ENCODE measurements at places on chromosomes 4 and X.
A peak's percentile ranks its signal among the peaks of the same experiment; 100 is the strongest.

DNA sequence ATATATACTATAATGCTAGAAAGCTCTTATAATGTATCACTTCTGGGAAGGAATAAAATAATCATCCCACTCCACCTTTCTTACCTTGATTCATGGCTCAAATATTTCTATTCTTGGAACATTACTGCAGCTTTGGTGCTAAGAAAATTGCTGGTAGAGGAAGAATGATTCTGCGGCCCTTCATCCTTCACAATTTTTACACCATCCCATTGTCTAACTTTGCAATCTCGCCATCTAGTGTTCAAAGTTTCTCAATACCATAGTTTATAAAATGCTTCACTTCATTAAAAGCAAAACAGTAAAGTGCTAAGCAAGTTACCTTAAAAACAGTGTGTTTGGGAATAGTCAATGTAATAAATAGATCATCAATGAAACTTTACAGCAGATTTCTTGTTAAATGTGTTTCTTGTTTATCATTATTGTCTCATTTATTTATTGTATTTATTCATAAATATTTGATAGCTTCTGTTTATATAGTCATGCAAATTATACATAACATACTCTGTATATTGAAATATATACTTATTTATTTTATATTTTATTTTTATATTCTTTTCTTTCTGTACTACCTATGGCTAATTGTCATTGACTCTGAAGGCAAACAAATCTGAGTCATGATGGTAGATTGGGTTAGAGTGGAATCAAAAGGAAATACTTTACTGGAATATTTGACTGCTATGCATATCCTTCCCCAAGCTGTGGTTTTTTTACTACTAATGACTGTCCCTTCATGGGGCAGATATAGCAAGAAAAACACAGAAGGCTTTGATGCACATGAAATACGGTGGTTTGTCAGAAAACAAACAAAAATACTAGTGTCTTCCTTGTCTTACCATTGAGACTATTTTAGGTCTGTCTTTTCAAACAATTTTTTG is 390.7 kb downstream of the MAPK10 start:
- peak; percentile 2 for DNase-seq

GRCh38 chrX:66638591-66639500 is at the start of gene EDA2R:
Gene EDA2R (minus strand): TSS chrX:66639078. CDS start chrX:66616020, 23,058 bp downstream.
- DNase-seq, result no peak

GRCh38 chrX:125295337-125295736 is 24.3 kb upstream of the TEX13C start:
- DNase-seq, result no peak

DNA sequence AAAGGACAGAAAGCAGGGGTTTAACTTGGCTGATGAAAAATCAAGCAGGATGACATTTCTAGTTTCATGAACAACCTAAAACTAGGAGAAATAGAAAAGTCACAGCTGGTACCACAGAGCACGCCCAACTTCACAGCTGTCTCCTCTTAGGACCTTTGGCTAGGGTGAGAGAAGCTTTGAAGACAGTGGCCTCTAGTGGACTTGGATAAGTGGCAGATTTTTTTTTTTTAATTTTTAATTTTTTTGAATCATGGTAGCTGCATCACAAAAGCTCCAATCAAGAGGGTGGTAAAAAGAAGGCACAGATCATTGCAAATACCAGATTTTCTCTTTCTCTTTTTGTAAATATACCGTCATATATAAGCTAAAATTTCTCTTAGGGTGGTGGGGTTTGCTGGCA is 20.2 kb upstream of the MAP3K15 start:
- DNase-seq, result no peak

- no peak for DNase-seq
These were observed 12.0 kb upstream of the BDH2 start for GRCh38 chr4:103111598-103111997.

DNA sequence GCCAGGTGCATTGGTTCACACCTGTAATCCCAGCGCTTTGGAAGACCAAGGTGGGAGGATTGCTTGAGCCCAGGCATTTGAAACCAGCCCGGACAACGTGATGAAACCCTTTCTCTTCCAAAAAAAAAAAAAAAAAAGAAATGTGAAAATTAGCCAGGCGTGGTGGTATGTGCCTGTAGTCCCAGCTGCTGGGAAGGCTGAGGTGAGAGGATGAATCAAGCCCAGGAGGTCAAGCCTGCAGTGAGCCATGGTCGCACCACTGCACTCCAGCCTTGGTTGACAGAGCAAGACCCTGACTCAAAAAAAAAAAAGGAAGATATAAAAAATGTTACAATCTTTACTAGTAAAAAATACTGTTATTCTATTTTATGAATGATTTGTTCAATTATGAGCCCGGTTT is 5.9 kb downstream of the FAM199X start:
- no peak for DNase-seq

DNA sequence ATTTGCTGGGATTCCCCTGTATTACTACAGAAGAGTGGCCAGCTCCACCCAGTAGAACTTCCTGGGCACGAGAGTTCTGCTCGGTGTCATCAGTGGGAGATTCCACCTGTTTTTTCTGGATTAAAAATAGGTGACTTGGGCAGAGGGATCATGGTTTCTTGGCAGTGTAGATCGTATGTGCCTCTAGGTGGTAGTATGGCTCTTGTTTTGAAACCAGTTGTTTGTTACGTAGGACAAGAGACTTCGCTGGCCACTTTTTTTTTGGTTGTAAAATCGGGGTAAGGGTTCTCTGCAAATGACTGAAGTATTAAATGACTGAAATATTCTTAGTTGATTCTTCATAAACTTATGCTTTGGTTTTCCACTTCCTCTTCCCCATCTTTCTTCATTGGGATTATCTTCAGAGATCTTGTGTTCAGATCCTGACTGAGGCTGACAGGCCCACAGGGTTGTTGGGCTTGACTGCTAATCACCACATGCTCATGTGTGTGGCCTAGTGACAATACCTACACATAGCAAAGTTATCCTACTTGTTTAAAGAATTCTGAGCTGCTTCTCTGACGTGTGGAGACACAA is 43.8 kb upstream of the WDR1 start:
- peak; percentile 33 for DNase-seq

DNA sequence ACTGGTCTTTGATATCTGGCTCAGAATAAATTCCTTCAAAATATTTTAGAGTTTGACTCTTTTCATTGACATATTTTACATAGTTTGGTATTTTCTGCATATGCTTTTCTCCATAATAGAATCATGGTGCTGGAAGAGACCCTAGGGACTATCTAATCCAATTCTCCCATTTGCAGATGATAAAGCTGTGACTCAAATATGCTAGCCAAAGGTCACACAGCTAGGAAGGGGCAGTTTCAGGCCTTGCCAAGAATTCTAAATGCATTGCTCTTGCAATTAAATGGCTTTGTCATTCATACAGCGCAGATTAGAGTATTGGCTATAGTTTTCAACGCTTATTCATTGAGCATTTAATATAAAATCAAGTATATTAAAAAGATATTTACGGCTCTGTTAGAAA is 374.1 kb upstream of the RASGEF1B start:
- no peak for DNase-seq

DNA sequence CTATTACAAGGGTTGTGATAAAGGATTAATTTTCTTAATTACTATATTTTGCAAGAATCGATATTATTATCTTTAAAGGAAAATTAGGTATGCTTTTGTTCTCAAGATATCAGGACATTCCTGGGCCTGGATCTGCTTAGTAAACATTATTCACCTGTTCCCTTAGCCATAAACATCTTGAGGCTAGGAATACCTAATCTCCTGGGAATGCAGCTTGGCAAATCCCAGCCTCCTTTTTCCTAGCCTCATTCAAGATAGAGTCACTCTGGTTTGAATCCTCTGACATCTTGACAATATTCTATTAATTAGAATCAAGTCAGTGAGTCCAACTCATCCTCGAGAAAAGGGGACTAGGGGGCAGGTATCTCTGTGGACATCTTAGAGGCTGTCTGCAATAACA is 327.1 kb downstream of the STIM2 start:
- DNase-seq, result no peak

DNA sequence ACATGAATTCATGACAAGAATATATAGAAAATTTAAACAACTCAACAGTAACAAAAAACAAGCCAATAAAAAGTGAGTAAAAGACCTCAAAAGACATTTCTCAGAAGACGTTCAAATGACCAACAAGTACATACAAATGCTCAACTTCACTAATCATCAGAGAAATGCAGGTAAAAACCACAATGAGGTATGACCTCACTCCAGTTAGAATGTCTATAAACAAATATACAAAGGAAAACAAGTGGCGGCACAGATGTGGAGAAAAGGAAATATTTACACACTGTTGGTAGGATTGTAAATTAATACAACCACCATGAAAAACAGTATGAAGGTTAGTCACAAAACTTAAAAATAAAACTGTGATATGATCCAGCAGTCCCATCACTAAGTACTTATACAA is 1033.1 kb downstream of the RAPGEF2 start:
- DNase-seq, result no peak

DNA sequence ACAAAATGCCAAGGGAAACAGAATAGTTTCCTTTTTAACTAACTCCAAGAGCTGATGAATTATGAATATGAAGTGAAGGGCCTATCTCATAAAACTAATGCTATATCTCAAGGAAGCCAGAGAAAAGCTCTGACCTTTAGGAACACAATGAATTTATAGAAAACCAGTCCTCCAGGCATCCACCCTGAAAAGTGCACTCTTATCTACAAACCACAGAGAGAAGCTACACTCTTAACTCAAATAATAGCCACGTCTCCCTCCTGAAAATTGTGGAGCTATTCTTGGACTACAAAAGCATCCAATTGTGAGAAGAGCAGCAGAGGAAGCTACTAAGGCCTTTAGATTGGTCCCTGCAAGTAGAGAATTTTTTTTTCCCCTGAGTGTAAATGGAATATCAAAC is 253.9 kb downstream of the IL15 start:
- DNase-seq, result no peak

DNA sequence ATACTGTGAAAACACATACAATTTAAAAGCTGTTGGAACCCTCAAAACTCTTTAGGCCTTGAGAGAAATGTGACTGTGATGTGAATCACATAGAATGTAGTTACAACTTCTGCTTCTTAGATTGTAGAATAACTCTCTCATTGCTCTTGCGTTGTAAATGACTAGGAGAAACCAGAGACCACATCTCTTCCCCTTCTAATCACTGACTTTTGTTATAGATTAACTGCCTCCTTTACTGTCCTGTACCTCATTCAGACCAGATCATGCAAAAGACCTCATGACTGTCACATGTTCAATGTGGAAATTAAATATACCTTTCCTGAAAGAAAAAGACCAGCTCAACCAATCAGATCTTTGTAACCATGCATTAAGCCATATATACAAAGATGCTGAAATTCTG is 43.2 kb upstream of the NEIL3 start:
- no peak for DNase-seq

- no peak for DNase-seq
These were observed 78.8 kb upstream of the TMEM150C start for GRCh38 chr4:82640540-82640939.

DNA sequence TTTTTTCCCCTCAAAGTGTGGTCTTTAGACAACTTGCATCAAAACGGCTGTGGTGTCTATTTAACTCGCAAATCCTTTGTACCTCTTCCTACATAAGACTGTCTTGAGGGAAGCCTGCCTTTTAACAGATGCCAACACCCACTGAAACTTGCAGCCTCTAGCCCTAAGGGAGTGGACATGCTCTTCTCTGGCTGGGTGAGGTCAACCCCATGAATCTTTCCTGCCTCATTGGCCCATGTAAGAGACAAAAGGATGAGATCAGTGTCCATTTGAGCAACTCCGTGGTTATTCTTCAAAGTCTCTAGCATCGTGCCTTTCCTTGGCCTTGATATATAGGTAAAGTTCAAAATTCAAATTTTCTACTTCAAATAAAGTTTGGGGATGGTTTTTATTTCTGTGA is 134.7 kb downstream of the SHROOM3 start:
- no peak for DNase-seq

GRCh38 chr4:26197018-26197779 is 123.6 kb upstream of the RBPJ start:
- DNase-seq, result peak; percentile 82

- no peak for DNase-seq
These were observed 40.6 kb downstream of the DOCK11 start for GRCh38 chrX:118536204-118536603.

- no peak for DNase-seq
These were observed 22.0 kb downstream of the ARHGAP24 start for GRCh38 chr4:85496933-85497332.

- DNase-seq, result no peak
These were observed 503.0 kb upstream of the CPXCR1 start for GRCh38 chrX:88244066-88244465.

GRCh38 chrX:12378706-12379105 is 240.4 kb downstream of the FRMPD4 start:
- DNase-seq, result no peak

GRCh38 chr4:185542626-185543315 is 7.5 kb upstream of the PDLIM3 start:
- DNase-seq, result no peak

- DNase-seq, result no peak
These were observed 467.8 kb downstream of the GRXCR1 start for GRCh38 chr4:43360296-43360695.

GRCh38 chr4:14701389-14701788 is 300.9 kb upstream of the CPEB2 start:
- DNase-seq, result no peak

- DNase-seq, result no peak
These were observed 198.0 kb downstream of the GALNTL6 start for GRCh38 chr4:172011196-172011595.

DNA sequence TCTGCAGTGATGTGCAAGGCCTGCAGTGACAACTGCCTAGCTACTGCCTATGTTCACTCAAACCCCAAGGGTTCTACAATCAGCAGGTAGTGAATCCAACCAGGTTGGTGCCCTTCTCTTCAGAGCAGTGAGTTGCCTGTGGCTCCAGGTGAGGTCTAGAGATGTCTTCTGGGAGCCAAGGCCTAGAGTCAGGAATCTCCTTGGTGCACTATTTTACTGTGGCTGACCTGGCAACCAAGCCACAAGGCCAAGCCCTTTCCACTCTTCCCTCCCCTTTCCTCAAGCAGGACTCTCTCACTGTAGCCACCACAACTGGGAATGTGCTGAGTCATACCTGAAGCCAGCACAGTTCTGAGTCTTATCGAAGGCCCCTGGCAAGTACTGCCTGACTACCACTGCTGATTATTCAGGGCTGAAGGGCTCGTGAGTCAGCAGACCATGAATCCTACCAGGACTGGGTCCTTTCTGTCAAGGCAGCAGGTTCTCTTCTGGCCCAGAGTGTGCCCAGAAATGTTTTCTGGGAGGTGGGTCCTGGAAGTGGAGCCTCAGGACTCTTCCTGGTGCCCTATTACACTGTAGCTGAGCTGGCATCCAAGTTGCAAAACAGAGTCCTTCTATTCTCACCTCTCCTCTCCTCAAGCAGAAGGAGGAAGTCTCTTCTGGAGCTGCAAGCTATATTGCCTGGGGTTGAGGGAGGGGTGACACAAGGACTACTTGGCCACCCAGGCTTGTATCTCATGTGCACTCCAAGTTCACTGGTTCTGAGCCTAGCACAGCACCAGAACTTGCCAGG is 111.6 kb downstream of the BTC start:
- DNase-seq, result no peak

DNA sequence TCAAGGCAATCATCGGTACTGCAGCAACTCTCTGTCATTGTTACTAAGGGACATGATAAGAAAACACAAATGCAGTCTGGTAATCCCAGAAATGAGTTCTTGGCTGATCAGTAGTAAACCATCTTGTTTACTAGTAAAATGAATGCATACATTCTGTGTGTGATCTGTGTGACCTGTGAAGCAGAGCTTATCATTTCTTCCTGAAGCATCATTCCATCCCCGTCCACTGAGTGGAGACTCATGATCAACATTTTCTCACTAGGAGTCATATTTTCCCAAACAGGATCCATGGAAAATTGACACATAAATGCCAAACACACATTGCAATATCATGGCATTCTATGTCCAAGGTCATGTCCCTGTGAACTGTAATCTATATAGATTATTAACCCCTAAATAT is 226.1 kb downstream of the ANKRD50 start:
- no peak for DNase-seq

All from CD4-positive, alpha-beta T cell treated with Interferon alpha-2 for 1 hour (primary cell).